ENCODE measurements at places on chromosomes 4 and X.

DNA sequence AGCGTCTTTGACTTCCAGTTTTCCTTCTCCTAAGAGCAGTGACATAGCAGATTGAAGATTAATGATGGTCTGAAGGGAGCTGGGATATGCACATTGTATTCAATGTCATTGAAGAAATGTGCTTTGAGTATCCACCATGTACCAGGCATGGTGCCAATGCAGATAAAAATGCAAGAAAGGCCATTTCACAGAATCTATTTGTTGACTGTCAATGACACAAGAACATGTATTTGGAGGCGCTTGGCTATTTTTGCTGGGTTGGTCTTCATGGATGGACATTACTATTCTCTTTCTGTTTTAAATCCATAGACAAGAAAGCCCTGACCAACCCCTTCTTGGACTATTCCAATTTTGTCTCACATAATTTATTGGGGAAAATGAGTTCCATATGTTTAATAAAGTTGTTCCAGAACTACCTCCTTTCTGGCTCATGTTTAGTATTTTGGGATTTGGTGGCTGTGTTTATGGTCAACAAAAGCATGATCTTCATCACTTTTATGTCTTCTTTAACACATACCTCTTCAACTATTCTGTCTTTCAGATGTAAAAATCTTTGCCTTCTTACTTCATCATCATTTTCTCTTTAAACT lies 174.5 kb downstream of the CPE start:
- no peak for DNase-seq

DNA sequence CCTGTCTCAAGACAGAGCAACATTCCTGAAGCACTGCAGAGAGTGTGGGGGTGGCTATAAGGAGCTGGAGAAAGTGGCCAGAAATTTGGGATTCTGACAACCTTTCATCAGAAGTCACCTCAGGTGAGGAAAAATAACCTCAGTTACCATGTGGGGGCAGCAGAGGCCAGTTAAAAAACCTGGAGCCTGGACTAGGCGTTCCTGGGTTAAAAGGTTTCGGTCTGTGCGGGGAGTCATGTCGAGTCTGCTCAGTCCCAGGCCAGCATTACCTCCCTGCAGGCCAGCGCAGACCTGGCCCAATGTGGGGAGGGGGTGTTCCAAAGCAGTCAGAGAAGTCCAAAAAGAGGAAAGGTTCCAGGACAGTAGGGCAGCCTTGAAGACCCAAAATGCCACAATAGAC lies 10.9 kb upstream of the NALF2 start:
- DNase-seq, result no peak

GRCh38 chr4:160352637-160353036 lies 1249.8 kb downstream of the RAPGEF2 start:
- DNase-seq, result no peak

GRCh38 chr4:98468709-98469108 lies 189.7 kb downstream of the TSPAN5 start:
- DNase-seq, result no peak

- DNase-seq, result no peak
Observed at GRCh38 chr4:144572660-144573059, 73.3 kb upstream of the HHIP start.

GRCh38 chr4:2866891-2867290 lies 23.2 kb downstream of the ADD1 start:
- DNase-seq, result no peak

GRCh38 chrX:44874420-44875184 lies 1.6 kb downstream of the KDM6A start:
- no peak for DNase-seq

- no peak for DNase-seq
Observed at GRCh38 chr4:183636503-183636902, 22.5 kb downstream of the RWDD4 start.

DNA sequence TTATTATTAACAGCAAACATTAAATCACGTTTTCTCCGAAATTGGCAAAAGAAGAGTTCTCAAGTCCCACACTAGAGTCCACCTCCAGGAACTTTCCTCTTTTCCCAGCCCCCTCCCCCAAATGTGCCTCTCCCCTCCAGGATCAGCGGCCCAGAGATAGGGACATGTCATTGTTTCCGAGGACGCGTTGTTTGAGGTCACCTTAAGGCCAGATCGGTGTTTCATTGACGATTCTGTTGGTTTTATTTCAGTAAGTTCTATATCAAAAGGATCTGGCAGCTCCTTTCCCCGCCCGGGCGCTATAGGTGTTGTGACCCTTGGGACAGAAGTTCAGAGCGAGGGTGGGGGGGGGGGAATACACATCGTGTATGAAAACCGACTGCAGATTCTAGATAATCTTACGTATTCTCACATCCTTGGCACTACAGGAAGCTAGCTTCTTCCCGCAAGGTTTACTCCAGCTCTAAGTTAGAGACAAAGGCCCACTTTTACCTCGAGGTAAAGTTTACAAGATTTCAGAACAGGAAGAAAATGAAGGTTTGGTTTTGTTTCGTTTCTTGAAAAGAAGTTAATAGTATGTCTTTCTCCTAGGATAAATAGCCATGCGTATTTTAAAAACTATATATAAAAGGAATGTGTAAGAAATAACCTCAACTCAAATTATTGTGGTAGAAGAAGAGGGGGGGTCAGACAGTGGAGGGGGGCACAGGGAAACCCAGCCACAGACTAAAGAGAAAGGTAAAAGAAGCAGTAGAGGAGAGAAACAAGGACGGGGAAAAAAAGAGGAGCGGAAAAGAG lies 739 bp upstream of the MSX1 start:
- DNase-seq, result no peak

DNA sequence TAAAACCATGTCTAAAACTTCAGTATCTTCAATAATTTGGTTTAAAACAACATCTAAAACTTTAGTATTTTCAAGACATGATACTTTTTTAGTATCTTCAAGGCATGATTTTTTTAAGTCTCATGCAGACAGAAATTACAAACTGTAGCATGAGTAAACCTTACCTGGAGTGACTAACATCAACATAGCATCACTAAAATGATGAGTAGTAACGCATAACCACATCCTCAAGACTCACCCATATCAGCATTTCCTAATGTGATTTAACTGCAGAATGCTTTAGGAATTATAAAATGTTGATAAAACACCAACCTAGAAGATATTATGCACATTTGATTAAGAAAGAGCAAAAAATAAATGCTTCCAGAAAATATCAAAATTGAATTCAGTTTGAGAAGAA lies 19.7 kb upstream of the EDNRA start:
- DNase-seq, result no peak

GRCh38 chr4:144712775-144713174 lies 66.8 kb downstream of the HHIP start:
- DNase-seq, result peak; percentile 73

DNA sequence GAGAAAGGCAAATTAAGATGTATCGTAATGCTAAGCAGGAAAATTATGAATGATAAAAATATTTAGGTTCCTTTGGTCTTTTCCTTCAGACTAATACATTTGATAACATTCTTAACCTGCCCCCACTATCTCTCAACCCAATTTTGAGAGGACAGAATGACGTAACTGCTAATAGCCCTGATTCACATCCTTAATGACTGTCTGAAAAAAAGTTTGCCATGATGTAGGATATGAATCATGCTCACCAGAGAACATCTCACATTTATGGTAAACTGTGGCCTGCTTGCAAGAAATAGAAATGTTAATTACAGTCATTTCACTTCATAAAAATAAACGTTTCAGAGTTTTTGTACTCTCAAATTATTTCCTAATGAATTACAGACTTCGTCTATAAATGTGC lies 128.0 kb upstream of the VEGFC start:
- peak; percentile 79 for DNase-seq

- DNase-seq, result no peak
Observed at GRCh38 chr4:74456056-74456744, 11.3 kb downstream of the AREG start.

GRCh38 chr4:2045518-2045951 lies 13.6 kb upstream of the NAT8L start:
- no peak for DNase-seq

DNA sequence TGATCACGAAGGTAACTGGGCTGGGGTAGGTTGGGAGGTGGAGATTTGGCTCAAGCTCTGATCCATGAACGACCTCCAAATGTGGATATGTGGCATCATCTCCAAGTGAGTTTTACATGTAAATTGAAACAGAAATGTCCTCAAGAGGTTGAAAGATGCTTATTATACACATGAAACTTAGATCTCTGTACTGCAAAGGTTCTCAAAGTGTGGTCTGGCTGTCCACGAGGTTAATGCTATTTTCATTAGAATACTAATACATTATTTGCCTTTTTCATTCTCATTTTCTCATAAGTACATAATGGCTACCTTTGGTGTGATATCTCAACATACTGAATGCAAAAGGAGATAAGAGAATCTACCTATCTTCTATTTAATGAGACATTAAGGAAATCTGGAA lies 198.2 kb downstream of the RASL11B start:
- no peak for DNase-seq

GRCh38 chr4:53205970-53206369 lies 159.9 kb downstream of the SCFD2 start:
- peak; percentile 28 for DNase-seq

GRCh38 chr4:71697031-71697430 lies 86.8 kb downstream of the GC start:
- peak; percentile 13 for DNase-seq

- DNase-seq, result peak; percentile 18
Observed at GRCh38 chr4:176376032-176376614, 56.4 kb downstream of the SPCS3 start.

DNA sequence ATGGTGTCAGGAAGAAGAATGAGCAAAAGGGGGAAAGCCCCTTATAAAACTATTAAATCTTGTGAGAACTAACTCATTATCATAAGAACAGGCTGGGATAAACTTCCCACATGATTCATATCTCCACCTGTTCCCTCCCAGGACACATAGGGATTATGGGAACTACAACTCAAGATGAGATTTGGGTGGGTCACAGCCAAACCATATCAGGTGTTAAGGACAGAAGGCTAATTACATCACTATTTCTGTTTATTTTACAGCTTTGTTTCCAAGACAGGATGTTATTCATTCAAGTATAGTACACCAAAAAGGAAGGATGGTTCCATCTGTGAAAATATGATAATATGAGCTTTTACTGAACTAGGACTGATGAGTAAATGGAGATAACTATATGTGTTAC lies 63.7 kb upstream of the ARSJ start:
- DNase-seq, result no peak

GRCh38 chr4:38919494-38919893 lies 51.9 kb downstream of the FAM114A1 start:
- DNase-seq, result no peak

GRCh38 chrX:84909151-84909550 lies 94.5 kb upstream of the APOOL start:
- no peak for DNase-seq

DNA sequence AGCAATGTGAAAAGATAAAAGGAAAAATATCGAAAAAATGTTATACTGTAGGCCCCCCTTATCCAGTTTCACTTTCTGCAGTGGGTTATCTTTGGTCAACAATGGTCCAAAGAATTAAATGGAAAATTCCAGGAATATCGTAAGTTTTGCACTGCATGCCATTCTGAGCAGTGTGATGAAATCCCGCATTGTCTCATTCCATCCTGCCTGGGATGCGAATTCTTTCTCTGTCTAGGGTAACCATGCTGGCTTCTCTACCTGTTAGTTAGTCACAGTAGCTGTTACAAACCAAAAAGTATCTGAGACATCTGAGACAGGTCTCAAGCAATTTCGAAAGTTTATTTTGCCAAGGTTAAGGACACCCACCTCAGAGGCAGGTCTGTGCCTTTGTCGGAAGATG lies 170.3 kb downstream of the COX18 start:
- peak; percentile 46 for DNase-seq

- peak; percentile 72 for DNase-seq
Observed at GRCh38 chr4:158172261-158173258, at the start of gene GASK1B. TSS of gene GASK1B (minus strand) at chr4:158173025. CDS start at chr4:158171375, 1,650 bp downstream.

- no peak for DNase-seq
Observed at GRCh38 chrX:71935476-71935875, 24.8 kb downstream of the NHSL2 start.

DNA sequence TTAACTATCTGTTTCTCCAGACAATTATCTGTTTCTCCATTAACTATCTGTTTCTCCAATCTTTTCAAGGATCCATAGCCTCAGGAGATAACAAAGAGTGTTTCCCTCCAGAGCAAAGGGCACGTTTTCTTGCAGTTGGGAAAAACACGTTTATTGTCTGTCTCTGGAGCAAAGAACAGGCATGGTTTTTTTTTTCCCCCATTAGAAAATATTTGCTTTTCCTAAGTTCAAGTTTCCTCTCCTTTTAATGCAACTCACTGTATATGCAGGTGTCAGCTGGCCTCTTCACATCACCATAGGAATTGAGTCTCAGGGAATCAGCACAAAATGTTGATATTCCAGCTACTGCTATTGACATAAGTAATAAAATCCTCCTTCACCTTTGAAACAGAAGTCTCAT lies 984.4 kb downstream of the RAB28 start:
- DNase-seq, result no peak

DNA sequence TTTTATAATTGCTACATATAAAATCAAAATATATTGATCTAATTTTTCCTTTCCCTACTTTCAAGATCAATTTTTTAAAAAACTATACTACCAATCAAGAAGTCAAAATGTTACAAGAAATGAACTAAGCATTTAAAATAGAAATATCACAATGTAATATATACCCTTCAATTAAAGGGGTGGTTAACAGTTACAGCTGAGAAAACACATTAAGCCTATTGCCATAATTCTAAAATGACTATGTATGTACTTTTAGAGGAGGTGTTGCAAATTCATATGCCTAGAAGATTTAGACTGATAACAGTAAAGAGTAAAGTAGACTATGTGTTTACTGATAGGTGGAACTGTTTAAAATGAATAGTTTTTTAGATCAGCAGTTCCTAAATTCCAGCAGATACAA lies 3.7 kb downstream of the NUP54 start:
- DNase-seq, result no peak

- DNase-seq, result peak; percentile 50
Observed at GRCh38 chr4:107863416-107863815, 38.7 kb downstream of the SGMS2 start.

DNA sequence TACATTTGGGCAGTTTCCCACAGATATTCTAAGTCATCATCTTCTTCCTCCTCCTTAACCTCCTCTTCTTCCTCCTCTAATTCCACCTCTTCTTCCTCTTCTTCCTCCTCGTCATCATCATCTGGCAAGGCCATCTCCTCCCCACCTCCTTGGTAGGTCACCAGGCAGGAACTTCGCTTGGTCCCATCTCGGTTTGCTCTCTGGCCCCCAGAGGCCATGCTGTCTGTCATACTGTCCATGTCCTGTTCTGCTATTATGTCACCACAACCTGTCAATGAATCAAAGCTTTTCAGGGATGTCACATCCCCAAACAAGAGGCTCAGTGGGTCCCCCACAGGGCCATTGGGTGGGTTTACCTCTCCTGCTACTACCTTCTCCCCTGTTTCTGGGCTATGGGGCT lies 13.5 kb downstream of the AMER1 start:
- no peak for DNase-seq

DNA sequence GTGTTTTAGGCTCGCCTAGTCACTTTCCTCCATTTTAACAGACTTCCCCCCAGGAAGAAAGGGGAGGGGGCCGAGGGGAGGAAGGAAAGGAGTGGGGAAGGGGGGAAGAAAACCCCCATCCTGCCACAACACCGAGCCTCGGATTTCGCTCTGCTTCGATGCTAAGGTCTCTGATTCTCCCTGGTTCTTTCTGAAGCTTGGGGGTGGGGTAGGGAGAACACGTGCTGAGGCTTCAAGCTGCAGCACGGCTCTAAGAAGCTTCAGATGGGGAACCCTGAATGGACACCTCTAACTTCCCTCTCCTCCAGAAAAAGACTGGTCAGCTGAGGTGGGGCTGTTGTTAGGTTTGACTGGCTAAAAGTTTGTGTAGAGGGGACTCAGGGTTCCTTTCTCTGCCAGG lies 61.8 kb downstream of the RHOH start:
- no peak for DNase-seq

Data from fibroblast of upper back skin (primary cell).